ENCODE measurements at places on chromosomes 5 and 9. TPM values are rescaled to one million over a fixed set of nuclear protein-coding genes. Genes with fewer than 3 reads are reported as not detected.
A peak's percentile ranks its signal among the peaks of the same experiment; 100 is the strongest.

- H3K4me3 ChIP-seq, result no peak overlapping the region
- no peak for DNase-seq
- H3K36me3 ChIP-seq, result no peaks in the 10 kb centered on the region
Observed at GRCh38 chr9:72506615-72507014, 14.8 kb upstream of the TMC1 start.

DNA sequence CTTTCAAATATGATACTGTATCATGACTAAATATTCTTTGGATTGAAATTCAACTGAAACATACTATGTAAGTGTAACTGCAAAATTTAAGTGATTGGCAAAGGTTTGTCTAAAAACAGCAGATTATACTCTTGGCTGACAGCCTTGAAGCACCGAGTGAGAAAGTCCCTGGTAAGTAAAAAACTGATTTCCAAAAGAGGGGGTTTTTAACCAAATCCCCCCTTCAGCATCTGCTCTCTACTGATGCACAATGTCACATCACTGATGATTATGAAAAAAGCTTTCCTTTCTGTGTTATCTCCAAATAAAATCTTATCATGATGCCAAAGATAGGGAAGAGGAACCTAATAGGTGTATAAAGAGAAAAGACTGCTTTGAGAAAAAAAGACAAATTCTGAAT is 141.0 kb downstream of the MEF2C start:
- no peak for DNase-seq
- no peaks in the 10 kb centered on the region for H3K27me3 ChIP-seq
- H3K4me3 ChIP-seq, result no peak overlapping the region
- H3K27ac ChIP-seq, result no peak overlapping the region
- H3K36me3 ChIP-seq, result no peaks in the 10 kb centered on the region

FOXD4L4 gene
- total RNA-seq, result not detected

GRCh38 chr9:113645227-113645977 is 181.9 kb downstream of the RGS3 start:
- H3K27me3 ChIP-seq, result no peaks in the 10 kb centered on the region
- H3K4me3 ChIP-seq, result no peak overlapping the region
- H3K27ac ChIP-seq, result no peak overlapping the region
- no peaks in the 10 kb centered on the region for H3K4me1 ChIP-seq
- no peak for DNase-seq

GRCh38 chr9:3586066-3586465 is 60.3 kb upstream of the RFX3 start:
- H3K36me3 ChIP-seq, result no peaks in the 10 kb centered on the region
- DNase-seq, result no peak
- H3K4me3 ChIP-seq, result no peak overlapping the region
- no peaks in the 10 kb centered on the region for H3K4me1 ChIP-seq
- H3K27ac ChIP-seq, result no peak overlapping the region
- no peaks in the 10 kb centered on the region for H3K27me3 ChIP-seq

DNA sequence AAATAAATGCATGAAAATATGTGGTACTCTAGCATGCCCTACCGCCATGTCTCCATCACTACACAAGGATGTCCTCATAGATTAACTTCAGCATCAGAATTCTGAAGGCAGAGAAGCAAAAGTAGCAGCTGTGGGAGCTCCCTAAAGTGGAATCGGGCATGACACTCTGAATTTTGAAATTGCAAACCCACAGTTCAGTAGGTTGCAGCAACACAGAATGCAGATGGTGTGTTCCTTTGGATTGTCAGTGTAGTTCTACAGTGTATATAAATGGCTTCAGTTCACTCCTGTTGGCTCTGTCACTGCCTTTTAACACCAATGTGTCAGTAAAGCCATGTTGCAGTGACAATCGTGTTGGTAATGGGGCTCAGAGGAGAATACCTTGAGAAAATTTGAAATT is 973.6 kb upstream of the WWC1 start:
- no peaks in the 10 kb centered on the region for H3K27me3 ChIP-seq
- no peak for DNase-seq
- H3K4me3 ChIP-seq, result no peak overlapping the region
- no peak overlapping the region for H3K27ac ChIP-seq

- H3K36me3 ChIP-seq, result no peaks in the 10 kb centered on the region
- H3K27ac ChIP-seq, result no peak overlapping the region
- no peaks in the 10 kb centered on the region for H3K27me3 ChIP-seq
- H3K4me1 ChIP-seq, result no peaks in the 10 kb centered on the region
- H3K4me3 ChIP-seq, result no peak overlapping the region
Observed at GRCh38 chr9:8730618-8731017, 931.0 kb upstream of the DMAC1 start.

PTPN3 gene
- total RNA-seq, result 2.6 TPM

- no peaks in the 10 kb centered on the region for H3K36me3 ChIP-seq
- no peak overlapping the region for H3K27ac ChIP-seq
- DNase-seq, result no peak
- H3K27me3 ChIP-seq, result no peaks in the 10 kb centered on the region
Observed at GRCh38 chr5:16992444-16992843, 56.4 kb upstream of the MYO10 start.

DNA sequence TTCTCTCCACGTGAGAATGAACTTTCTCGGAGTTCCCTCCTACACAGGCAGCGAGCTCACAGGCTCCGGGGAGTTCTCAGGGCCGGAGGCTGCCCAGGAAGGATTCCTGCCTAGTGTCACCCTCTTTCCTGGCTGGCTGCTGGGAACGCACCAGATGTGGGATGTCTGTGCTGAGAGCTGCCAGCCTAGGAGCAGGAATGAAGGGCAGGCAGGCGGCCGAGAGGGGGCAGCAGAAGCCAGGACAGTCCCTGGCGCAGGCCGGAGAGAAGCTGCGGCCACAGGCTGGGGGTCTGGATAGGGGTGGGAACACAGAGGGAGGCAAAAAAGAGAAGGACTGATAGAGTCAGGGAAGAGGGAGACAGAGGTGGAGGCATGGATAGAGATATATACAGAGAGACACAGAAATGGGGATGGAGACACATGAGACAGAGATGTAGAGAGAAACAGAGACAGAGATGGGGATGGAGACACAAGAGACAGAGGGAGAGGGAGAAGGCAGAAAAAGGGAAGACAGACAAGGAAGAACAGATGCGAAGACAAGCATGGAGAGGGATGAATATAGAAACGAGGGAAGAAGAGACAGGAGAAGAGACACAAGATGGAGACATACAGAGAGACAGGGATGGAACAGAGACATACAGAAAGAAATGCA is 25.3 kb upstream of the ENHO start:
- H3K36me3 ChIP-seq, result no peaks in the 10 kb centered on the region
- DNase-seq, result peak; percentile 57
- no peaks in the 10 kb centered on the region for H3K27me3 ChIP-seq
- no peak overlapping the region for H3K27ac ChIP-seq
- no peak overlapping the region for H3K4me3 ChIP-seq

PCDHGA4 gene
- total RNA-seq, result 7.7 TPM

GRCh38 chr9:127912296-127912695 is 4.5 kb downstream of the ST6GALNAC4 start:
- no peaks in the 10 kb centered on the region for H3K36me3 ChIP-seq
- no peak for DNase-seq
- H3K4me1 ChIP-seq, result peaks cover under 1% of the 10 kb centered on the region
- H3K4me3 ChIP-seq, result no peak overlapping the region

EIF4E1B gene
- total RNA-seq, result not detected

DNA sequence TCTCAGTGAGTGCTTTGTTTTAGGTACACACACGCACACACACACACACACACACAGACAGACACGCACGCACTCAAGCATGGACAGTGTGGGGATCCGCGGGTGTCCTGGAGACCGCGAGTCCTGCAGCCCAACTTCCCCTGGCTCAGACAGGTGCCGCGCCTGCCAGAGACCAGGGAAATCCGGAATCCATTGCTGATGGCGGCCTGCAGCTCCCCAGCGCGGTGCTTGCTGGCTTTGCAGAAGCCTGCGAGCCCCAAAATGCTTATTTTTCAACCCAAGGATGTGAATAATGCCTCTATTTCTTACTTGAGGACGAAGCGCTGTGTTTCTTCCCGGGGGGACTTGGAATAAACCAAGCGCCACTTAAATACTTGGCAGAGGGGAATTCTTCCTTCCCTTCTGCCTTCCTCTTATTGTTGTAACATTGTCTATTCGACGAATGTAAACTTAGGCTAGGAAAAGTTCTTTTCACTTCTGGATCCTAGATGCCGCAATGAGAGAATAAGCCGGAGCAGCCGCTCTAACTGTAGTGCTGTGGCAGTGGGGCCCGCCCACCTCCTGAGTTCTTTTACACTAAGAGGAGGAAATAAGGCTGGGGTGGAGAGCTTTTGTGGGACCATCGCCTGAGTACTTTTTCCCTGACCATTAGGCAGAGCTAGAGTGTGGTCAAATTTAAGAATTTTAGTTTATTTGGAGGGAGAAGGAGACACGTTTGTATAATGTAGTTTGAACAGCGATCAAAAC is 802 bp downstream of the ITGA2 start:
- peak; percentile 26 for DNase-seq
- peak overlapping the region; percentile 48 for H3K4me3 ChIP-seq
- no peaks in the 10 kb centered on the region for H3K27me3 ChIP-seq
- H3K4me1 ChIP-seq, result peaks cover 5% of the 10 kb centered on the region
- H3K36me3 ChIP-seq, result no peaks in the 10 kb centered on the region
- H3K27ac ChIP-seq, result no peak overlapping the region

GRCh38 chr5:74222806-74223205 is 417.7 kb downstream of the ENC1 start:
- H3K36me3 ChIP-seq, result no peaks in the 10 kb centered on the region
- no peak overlapping the region for H3K4me3 ChIP-seq
- no peaks in the 10 kb centered on the region for H3K27me3 ChIP-seq
- no peak for DNase-seq
- H3K4me1 ChIP-seq, result no peaks in the 10 kb centered on the region

GRCh38 chr9:92725266-92725545 is 39.4 kb downstream of the BICD2 start:
- H3K4me1 ChIP-seq, result no peaks in the 10 kb centered on the region
- no peak overlapping the region for H3K4me3 ChIP-seq
- no peak for DNase-seq
- no peak overlapping the region for H3K27ac ChIP-seq
- H3K27me3 ChIP-seq, result no peaks in the 10 kb centered on the region

GFI1B gene
- not detected for total RNA-seq

SLC45A2 gene
- not detected for total RNA-seq

SPINK9 gene
- total RNA-seq, result not detected

SV2C gene
- not detected for total RNA-seq

GRCh38 chr5:74623748-74624408 is 16.6 kb downstream of the ENC1 start:
- DNase-seq, result no peak
- no peaks in the 10 kb centered on the region for H3K36me3 ChIP-seq
- H3K27me3 ChIP-seq, result no peaks in the 10 kb centered on the region
- H3K4me3 ChIP-seq, result no peak overlapping the region
- no peak overlapping the region for H3K27ac ChIP-seq

DNA sequence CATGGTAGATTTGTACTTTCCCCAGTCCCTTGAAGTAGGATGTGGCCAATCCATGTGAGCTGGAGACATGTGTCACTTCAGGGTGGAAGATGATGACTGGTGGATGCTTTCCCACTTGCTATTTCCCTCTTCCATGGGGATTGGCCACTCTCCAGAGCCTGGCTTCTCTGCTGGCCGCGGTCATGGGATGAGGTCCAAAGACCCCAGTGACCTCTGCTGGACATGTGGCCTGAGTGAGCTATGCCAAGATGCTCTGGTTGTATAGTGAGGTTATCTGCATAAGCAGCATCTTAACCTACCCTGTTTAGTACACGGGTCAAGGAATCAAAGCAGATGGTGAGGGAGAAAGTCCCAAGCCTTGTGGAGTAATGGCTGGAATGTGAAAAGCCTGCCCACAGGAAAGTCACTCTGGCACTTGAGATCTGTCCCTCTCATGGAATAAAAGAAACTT is 47.1 kb downstream of the SH3PXD2B start:
- H3K4me1 ChIP-seq, result peaks cover 13% of the 10 kb centered on the region
- no peak overlapping the region for H3K4me3 ChIP-seq
- H3K36me3 ChIP-seq, result no peaks in the 10 kb centered on the region
- peak overlapping the region; percentile 93 for H3K27ac ChIP-seq
- H3K27me3 ChIP-seq, result no peaks in the 10 kb centered on the region

GRCh38 chr9:1978941-1979340 is 36.2 kb upstream of the SMARCA2 start:
- no peaks in the 10 kb centered on the region for H3K4me1 ChIP-seq
- no peak overlapping the region for H3K4me3 ChIP-seq
- no peaks in the 10 kb centered on the region for H3K36me3 ChIP-seq
- no peaks in the 10 kb centered on the region for H3K27me3 ChIP-seq
- DNase-seq, result no peak

DNA sequence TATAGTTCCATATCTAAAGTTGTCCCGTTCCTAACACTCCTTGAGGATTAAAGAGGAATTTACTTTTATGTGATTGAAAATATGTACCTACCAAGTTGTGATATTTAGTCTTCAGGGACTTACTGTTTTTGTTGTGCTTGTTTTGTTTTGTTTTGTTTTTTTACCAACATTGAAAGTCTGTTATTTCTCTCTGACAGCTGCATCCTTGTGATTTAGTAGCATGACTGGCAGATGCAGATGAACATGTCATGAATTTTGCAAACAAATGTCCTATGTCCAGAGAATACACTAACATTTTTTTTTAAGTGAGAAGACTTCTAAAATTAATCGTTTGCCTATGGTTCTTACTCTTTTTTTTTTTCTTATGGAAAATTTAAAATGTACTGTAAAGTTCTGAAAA is 85.4 kb downstream of the MAN2A1 start:
- no peaks in the 10 kb centered on the region for H3K27me3 ChIP-seq
- no peak for DNase-seq
- no peak overlapping the region for H3K4me3 ChIP-seq
- no peak overlapping the region for H3K27ac ChIP-seq

COL5A1 gene
- total RNA-seq, result 604 TPM

GLIPR2 gene
- total RNA-seq, result 109 TPM

GRCh38 chr5:150801117-150801927 is 22.8 kb downstream of the SMIM3 start:
- no peaks in the 10 kb centered on the region for H3K27me3 ChIP-seq
- no peaks in the 10 kb centered on the region for H3K36me3 ChIP-seq
- H3K27ac ChIP-seq, result peak overlapping the region; percentile 54
- peak overlapping the region; percentile 17 for H3K4me3 ChIP-seq
- no peaks in the 10 kb centered on the region for H3K4me1 ChIP-seq

DNA sequence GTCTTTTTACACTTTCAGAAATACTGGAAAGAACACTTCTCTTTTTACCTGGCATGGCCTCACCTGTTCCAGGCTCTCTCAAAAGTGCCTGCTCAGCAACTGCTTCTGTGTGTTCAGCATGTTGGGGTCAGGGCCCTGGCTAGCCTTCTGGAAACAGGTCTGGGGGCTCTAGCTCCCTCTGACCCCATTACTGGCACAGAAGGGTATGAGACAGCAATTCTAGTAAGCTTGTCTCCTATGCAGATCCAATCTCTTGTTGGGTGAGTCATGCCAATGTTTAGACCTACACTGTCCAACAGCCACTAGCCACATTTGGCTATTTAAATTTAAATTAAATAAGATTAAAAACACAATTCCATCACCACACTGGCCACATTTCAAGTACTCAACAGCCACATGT is 80.8 kb downstream of the MAPKAP1 start:
- DNase-seq, result no peak
- no peaks in the 10 kb centered on the region for H3K4me1 ChIP-seq
- H3K4me3 ChIP-seq, result no peak overlapping the region
- H3K27ac ChIP-seq, result no peak overlapping the region
- H3K36me3 ChIP-seq, result no peaks in the 10 kb centered on the region

- peak overlapping the region; percentile 34 for H3K27ac ChIP-seq
- DNase-seq, result no peak
Observed at GRCh38 chr5:78587081-78587774, 61.3 kb downstream of the LHFPL2 start.

Data from uterus (tissue), 4 donors.